HEK293T (cell line): ENCODE measurements at places on chromosomes 7 and 10.

DNA sequence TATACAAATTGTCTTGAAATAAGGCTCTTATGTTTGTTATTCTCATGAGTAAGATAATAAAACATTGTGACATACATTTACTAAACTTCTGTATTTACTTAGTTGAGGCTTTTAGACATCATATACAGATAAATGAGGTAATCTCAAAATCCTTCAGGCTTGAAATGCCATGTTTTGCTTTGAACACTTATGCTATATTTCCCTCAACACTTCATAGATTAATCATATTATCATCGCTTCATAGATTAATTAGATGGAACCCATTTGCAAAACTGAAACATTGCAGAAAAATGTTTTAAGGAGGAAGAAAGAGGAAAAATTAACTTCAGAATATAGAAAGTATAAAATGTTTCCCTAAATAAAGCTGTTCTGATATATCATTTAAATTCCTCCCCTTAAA is 165.0 kb upstream of the CNTNAP2 start:
- no peak for DNase-seq

DNA sequence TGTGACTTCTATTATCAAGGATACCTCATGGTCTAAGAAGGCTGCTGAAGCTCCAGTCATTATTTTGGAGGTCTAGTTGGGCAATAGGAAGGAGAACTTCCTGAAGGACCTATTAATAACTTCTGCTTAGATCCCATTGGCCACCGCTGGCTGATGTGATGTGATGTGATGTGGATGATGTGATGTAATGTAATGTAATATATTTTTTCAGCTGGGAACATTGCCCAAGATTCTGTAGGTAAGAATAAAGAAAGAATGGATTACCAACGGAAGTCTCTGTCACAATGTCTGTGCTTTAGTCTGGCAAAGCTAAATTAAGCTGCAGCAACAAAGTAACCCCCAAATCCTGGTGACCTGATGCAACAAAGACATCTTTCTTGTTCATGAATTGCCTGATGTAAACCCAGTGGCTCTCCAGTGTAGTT is 233.7 kb downstream of the PTEN start:
- DNase-seq, result no peak

GRCh38 chr7:12674053-12674452 is 13.4 kb upstream of the ARL4A start:
- DNase-seq, result no peak

GRCh38 chr7:27097686-27098577 is 2.1 kb upstream of the HOXA1 start:
- no peak for DNase-seq

DNA sequence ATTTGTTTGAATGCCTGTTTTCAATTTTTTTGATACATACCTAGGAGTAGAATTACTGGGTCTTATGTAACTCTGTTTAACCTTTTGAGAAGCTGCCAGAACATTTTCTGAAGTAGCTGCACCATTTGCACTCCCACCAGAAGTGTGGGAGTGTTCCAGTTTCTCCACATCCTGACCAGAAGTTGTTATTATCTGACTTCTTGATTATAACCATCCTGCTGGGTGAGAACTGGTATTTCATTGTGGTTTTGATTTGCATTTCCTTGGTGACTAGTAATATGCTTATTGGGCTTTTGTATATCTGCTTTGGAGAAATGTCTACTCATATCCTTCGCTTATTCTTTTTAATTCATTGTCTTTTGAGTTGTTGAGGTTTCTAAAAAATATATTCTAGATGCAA is 117.2 kb upstream of the GLCCI1 start:
- no peak for DNase-seq
